Activated CD4-positive, CD25-positive, alpha-beta regulatory T cell treated with anti-CD3 and anti-CD28 coated beads, Interleukin-2, amount 50 U/mL, for 16 hours (primary cell): ENCODE measurements at places on chromosomes 2 and 18.

DNA sequence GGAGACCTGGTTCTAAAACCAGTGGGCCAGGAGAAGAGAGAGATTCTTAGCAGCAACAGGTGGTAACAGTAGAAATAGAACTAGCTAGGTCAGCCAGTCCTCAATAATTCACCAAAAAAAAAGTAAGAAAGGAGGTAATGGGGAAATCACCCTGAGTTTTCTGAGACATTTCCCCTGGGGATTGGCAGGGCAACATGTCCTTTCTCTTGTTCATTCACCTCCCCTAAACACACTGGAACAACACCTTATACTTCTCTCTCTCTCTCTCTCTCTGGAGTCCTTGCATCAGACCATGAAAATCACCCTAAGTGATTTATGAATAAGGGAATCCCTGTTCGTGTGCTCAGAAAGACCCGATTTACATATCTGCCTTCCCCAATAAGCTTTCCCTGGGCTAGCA is 64.8 kb downstream of the COX7A2L start:
- no peak for DNase-seq

- no peak for DNase-seq
These were observed 69.7 kb downstream of the PRPF40A start for GRCh38 chr2:152647552-152647951.

DNA sequence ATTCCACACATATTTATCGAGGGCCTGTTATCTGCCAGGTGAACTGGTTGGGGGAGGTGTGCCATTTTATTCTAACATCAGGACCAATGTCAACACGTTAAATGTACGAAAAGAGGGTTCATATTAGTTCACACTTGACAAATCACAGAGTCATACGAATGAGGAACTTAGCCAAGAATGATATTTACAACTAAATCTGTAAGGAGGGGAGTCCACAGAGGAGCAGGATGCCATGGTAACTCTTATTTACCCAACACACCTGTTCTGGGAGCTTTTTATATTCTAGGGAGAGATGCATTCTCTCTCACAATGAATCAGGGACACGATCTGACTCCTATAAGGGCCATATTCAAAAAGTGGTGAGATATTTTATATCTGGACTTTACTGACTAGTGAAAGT is 144.1 kb downstream of the CDC42EP3 start:
- no peak for DNase-seq

DNA sequence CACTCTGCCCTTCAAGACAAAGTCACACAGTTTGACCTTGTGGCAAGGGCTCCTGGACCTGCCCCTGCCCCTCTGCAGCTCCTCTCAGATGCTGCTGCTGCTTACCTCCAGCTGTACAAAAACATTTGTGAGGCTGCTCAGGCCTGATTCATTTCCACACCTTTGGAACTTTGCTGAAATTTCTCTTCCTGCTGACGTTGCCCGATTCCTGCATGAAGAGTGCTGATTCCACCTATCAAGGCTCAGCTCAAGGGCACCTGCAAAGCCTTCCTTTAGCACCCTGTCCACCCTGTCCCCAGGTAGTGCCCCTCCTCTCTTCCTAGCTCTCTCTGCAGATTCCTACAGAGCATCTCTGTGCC is 738.3 kb upstream of the HS6ST1 start:
- no peak for DNase-seq

- no peak for DNase-seq
These were observed 79.4 kb upstream of the MAP4K3 start for GRCh38 chr2:39516347-39517101.

GRCh38 chr18:74589021-74589420 is 8.6 kb upstream of the ZNF407 start:
- no peak for DNase-seq

DNA sequence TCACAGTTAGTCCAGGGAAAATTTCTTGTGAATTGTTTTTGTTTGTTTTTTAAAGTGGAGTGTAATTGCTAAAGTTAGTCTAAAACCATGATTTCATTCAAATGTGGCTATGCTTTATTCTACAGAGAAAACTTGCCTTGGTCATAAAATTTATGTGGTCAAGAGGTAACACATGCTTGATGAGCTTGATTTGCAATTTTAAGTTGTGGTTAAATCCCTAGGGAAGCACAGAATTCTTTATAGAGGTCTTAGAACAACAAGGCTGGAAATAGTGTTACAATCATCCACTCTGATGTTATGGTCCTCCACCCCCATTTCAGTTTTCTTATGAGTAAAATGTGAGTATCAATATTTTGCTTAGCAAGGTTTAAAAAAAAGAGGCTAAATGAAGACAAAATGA is 359.6 kb downstream of the NRXN1 start:
- DNase-seq: no peak

DNA sequence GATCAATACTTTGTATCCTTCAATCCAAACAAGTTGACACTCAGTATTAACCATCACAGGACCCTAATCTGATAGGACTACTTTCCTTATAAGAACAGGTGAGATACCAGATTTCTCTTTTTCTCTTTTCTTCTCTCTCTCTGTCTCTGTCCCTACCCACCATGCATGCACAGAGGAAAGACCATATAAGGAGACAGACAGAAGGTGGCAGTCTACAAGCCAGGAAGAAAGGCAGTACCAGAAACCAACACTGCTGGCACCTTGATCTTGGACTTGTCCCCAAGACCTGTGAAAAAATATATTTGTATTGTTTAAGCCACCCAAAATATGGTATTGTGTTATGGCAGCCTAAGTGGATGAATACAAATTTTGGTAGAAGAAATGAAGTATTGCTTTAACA is 156.2 kb upstream of the KCNH7 start:
- no peak for DNase-seq

- DNase-seq: no peak
These were observed 70.6 kb upstream of the FOSL2 start for GRCh38 chr2:28322051-28322450.

- no peak for DNase-seq
These were observed 53.7 kb downstream of the FAM210A start for GRCh38 chr18:13672657-13673056.

DNA sequence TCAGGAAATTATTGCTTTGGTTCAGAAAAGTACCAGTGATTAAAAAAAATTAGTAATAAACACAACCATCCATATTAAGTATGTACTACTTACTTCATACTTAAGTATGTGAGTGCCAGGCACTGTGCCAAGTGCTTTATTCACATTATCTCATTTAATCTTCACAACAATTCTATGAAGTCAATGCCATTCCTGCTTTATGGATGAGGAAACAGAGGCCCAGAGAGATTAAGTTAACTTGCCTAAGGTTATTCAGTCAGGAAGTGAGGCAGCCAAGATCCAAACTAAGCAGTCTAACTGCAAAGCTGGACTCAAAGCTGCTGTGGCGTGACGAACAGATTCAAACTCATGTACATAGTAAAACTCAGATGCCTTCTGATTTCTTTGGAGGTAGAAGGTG is 22.3 kb downstream of the DTNB start:
- DNase-seq: no peak

- no peak for DNase-seq
These were observed 8.5 kb downstream of the GEN1 start for GRCh38 chr2:17762451-17762850.

DNA sequence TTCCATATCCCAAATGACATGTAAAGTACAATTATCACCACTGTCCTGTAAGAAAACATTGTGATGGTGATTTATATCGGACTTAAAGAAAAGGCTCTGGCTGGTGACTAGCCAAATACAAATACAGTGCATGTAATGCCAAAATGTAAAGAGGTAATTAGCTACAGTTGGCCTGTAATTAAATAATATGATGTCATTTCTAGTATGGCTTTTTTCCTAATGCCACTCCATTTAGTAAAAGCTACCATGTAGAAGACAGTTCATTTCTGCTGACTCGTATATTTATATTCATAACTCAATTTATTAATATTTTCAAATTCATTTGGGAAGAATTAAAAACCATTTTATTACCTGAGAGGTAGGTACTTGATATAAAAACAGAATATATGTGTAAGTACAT is 815.7 kb downstream of the ERBB4 start:
- DNase-seq: no peak

GRCh38 chr2:152629202-152629601 is 88.1 kb downstream of the PRPF40A start:
- no peak for DNase-seq
